ENCODE measurements at places on chromosomes 12 and 14.

GRCh38 chr14:70094106-70094505, 94.6 kb downstream of the SLC8A3 start:
- DNase-seq: no peak

DNA sequence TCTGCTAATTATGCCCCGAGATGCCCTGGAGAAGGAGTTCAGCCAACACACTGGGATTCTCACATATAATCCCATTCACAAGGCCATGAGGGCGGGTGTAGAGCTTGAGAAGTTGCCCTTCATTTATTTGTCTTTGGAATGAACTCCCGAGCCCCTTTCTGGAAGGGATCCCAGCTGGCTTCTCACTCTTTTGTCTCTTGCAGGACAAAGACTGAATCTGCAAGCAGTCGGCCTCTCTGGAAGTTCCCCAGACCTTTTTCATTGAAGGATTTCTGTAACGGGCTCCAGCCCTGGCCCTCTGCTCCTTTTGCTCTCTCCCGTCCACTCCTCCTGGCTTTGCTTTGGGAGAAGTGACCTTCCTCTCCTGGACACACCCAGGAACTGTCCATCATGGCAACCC, 163.3 kb upstream of the SFSWAP start:
- no peak for DNase-seq

DNA sequence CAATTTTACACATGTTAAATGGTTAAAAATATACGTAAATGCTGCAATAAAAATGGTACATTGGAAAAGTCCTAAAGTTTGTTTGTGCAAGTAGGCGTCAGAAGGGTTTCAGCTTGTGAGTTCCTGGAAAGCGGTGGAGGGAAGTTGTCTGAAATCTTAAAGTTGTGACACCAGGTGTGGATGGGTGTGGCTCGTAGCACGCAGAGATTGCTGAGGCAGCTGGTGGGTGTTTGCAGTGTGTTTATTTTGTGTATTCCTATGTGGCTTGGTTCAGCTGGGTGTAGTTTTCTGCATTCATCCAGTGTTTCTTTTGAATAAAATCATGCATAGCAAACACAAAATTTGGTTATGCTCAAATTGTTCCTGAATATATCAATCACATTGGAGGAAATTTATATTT, 136.8 kb upstream of the TBX3 start:
- no peak for DNase-seq

DNA sequence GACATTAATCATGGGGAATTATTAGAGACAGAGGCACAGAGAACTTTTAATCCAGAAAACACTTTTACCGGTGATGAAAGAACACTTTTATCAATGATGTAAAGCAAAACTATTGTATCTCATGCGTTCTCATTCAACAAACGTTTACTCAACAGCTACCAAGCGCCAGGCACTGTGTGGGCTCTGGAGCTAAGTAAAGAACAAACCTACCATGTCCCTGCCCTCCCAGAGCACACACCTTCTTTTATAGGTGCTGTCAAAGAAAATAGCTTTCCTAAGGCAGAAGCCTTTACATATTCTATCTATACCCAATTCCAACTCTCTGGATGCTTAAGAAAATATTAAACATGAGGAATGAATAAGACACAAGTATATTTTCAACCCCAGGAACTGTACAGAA, 91.1 kb downstream of the FOXN3 start:
- DNase-seq: no peak

DNA sequence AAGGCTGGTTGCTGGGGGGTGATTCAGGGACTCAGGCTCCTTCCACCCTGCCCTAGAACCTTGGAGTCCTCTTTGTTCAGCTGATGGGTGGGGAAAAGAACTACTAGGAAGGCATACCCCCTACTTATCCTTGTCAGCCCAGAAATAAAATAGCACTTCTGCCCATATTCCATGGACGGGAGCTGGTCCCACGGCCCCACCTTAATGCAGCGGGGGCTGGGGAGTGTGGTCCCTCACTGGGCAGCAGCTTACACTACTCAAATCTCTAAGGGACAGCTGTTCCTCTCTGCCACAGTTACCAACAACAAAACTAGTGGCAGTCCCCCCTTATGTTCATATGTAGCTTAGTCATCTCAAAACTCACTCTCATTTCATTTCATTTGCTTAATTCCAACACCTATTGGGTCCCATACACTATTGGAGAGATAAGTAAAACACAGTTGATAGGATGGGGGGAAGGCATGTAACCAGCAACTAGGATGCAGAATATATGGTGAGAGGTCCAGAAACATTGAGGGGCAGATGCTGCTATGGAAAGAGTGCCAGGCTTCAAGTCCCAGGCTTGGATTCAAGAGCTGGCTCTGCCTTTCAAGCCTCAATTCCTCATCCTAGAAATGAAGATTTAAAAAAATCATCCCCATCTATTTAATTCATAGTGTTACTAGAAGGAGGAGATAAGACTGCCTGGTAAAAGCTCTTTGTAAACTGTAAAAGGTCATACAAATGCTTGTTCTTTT, 83.7 kb upstream of the RIC8B start:
- no peak for DNase-seq

GRCh38 chr14:67228325-67228984, 12.8 kb upstream of the PALS1 start:
- DNase-seq: no peak
